Tibial nerve (tissue), 4 donors: ENCODE measurements at places on chromosomes 16 and 17. TPM values are rescaled to one million over a fixed set of nuclear protein-coding genes. Genes with fewer than 3 reads are reported as not detected.
A peak's percentile ranks its signal among the peaks of the same experiment; 100 is the strongest.

DNA sequence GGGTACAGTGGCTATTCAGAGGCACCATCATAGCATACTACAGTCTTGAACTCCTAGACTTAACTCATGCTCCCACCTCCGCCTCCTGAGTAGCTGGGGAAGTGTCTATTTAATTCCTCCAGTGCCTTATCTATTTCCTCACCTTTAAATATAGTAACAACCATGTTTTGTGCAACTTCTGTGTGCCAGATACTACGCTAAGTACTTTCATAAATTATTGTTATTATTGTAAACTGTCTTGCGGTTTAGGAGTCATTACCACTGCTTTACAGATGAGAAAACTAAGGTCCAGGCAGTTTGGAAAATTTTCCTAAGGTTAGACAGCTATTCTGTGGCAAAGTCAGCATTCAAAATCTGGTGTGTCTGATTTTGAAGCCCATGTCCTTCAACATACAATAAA is 359.1 kb upstream of the XYLT1 start:
- no peaks in the 10 kb centered on the region for H3K4me1 ChIP-seq
- H3K27me3 ChIP-seq = no peaks in the 10 kb centered on the region
- no peak overlapping the region for H3K4me3 ChIP-seq
- H3K36me3 ChIP-seq = no peaks in the 10 kb centered on the region
- no peak for DNase-seq
- no peak overlapping the region for H3K27ac ChIP-seq

DNA sequence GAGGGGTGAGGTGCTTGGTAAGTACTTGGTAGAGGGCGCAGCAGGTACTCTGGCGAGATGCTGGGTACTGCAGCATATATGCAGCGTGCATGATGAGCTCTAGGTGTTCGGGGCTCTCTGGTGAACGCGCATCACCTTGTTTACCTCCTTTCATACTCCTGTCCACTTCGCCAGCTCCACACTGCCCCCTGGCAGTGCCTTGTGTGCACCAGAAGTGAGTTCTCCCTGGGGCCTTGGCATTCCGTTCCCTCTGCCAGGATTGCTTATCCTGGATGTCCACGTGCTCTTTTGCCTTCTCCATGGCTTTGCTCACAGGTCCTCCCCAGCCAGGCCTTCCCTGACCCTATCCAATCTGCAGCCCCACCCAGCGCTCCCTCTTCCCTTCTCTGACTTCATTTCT is 154.2 kb downstream of the MRM1 start:
- H3K36me3 ChIP-seq = no peaks in the 10 kb centered on the region
- H3K4me1 ChIP-seq = no peaks in the 10 kb centered on the region
- H3K4me3 ChIP-seq = no peak overlapping the region
- no peak for DNase-seq
- no peaks in the 10 kb centered on the region for H3K27me3 ChIP-seq
- H3K27ac ChIP-seq = no peak overlapping the region

- no peak overlapping the region for H3K4me3 ChIP-seq
- no peaks in the 10 kb centered on the region for H3K27me3 ChIP-seq
- H3K27ac ChIP-seq = no peak overlapping the region
- H3K36me3 ChIP-seq = peaks cover 40% of the 10 kb centered on the region
- no peak for DNase-seq
Measured at GRCh38 chr17:64092952-64093451, 36.9 kb downstream of the ERN1 start.

DNA sequence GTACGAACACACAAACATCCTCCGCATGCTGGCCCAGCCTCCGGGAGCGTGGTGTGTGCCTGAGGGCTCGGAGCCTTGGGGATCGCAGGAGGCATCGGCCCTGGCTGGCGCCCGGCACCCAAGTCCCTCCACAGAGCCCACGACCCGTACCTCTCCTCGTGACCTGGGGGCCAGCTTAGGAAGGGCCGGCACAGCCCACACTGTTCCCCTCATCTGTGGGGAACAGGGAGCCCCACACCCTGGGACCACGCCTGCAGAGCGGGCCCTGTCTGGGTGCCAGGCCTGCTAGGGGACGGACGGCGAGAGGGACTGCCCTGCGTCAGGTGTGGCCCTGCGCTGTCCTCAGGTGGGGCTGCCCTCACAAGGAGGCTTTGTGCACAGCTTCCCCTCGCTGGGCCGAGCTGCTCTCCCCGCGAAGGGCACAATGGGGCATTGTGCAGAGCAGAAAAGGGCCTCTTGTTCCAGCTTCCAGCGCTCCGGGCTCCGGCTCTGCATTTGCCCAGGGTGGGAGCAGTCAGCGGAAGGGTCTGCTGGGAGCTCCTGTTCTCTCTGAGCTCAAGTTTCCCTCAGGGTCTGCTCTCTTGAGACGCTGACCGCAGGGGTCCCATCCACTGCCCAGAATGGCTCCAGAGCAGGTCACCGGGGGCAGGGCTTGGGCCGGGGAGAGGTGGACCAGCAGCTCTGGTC is 1.7 kb upstream of the LMF1 start:
- H3K4me3 ChIP-seq = no peak overlapping the region
- no peaks in the 10 kb centered on the region for H3K36me3 ChIP-seq
- H3K4me1 ChIP-seq = peaks cover 64% of the 10 kb centered on the region
- DNase-seq = no peak

DNA sequence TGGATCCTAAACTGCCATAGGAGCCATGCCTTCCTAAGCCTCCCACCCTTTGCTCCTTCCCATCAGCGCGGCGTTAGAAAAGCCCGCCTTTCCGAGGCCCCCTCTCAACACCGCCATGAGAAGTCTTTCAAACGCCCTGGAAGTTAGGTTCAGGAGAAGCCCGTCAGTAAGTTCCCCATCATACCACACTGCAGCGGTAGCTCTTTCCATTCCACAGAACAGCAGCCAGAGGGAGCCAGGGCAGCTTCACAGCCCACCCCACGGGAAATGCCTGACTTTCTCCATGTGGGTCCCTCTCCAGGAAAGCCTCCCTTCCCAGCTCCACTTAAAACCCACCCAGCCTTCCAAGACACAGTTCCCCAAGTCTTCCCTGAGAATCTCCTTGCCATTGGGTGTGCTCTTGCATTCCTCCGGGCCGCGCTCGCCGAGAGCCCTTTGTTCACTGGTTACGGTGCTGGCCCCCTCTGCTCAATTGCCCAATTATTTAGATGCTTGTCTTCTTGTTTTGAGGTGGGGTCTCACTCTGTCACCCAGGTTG is 28.7 kb downstream of the KIAA0513 start:
- H3K27ac ChIP-seq = peak overlapping the region; percentile 93
- H3K4me1 ChIP-seq = no peaks in the 10 kb centered on the region
- peak overlapping the region; percentile 17 for H3K4me3 ChIP-seq
- H3K36me3 ChIP-seq = no peaks in the 10 kb centered on the region

- no peak for DNase-seq
- no peak overlapping the region for H3K4me3 ChIP-seq
- peak overlapping the region; percentile 48 for H3K27ac ChIP-seq
- no peaks in the 10 kb centered on the region for H3K36me3 ChIP-seq
Measured at GRCh38 chr16:4309102-4309832, 6.6 kb upstream of the GLIS2 start.

- no peak overlapping the region for H3K27ac ChIP-seq
- peaks cover 6% of the 10 kb centered on the region for H3K4me1 ChIP-seq
- no peak for DNase-seq
- H3K36me3 ChIP-seq = no peaks in the 10 kb centered on the region
Measured at GRCh38 chr16:15477802-15478201, 43.4 kb downstream of the BMERB1 start.

Gene LPO
- total RNA-seq = not detected
